ENCODE measurements at places on chromosomes 5 and 9. TPM values are rescaled to one million over a fixed set of nuclear protein-coding genes. Genes with fewer than 3 reads are reported as not detected.

GPR150 gene
- 0.11 TPM for total RNA-seq

FAM169A gene
- 2.1 TPM for total RNA-seq

SCAI gene
- 15.9 TPM for total RNA-seq

SLCO4C1 gene
- 0.50 TPM for total RNA-seq

SPATA31A7 gene
- not detected for total RNA-seq

SLU7 gene
- 44.3 TPM for total RNA-seq

CYFIP2 gene
- total RNA-seq = 182 TPM

PCDHGA7 gene
- 0.16 TPM for total RNA-seq

SLC12A7 gene
- total RNA-seq = 31.1 TPM

PCDHB3 gene
- total RNA-seq = not detected

SPATA31A3 gene
- total RNA-seq = not detected

HMGXB3 gene
- 39.6 TPM for total RNA-seq

TMEM252 gene
- total RNA-seq = not detected
